ENCODE measurements at places on chromosomes 3 and 15.

DNA sequence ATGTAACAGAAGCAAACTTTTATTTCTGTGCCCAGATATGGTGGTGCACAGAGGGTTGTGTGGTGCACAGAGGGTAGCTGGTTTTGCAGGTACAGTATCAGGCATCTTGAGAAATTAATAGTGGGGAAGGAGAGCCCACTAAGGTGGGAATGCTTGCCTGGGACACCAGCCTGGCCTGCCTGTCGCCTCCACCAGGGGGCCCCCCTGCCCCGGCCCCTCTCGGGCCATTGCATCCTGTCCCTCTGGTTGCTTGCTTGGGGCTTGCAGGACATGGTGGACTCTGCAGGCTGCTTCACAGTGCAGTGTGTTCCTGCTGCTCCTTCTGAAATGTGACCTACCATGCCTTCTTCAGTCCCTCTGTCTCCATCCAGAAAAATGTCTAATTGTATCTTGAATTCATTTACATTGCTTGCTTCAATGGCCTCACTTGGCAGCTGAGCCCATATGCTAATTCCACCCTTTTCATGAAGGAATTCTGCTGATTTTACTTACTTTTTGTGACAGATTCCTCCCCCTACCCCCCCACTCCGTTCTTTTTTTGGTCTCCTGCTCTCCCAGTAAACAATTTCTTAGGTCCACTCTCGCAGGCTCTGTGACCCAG, 73.6 kb downstream of the EEFSEC start:
- no peak for DNase-seq

- DNase-seq = no peak
Measured at GRCh38 chr3:99549957-99550603, 88.3 kb upstream of the COL8A1 start.

GRCh38 chr3:60598671-60599070, 652.6 kb downstream of the FHIT start:
- no peak for DNase-seq

- no peak for DNase-seq
Measured at GRCh38 chr3:197800379-197800778, 9.3 kb downstream of the LRCH3 start.

DNA sequence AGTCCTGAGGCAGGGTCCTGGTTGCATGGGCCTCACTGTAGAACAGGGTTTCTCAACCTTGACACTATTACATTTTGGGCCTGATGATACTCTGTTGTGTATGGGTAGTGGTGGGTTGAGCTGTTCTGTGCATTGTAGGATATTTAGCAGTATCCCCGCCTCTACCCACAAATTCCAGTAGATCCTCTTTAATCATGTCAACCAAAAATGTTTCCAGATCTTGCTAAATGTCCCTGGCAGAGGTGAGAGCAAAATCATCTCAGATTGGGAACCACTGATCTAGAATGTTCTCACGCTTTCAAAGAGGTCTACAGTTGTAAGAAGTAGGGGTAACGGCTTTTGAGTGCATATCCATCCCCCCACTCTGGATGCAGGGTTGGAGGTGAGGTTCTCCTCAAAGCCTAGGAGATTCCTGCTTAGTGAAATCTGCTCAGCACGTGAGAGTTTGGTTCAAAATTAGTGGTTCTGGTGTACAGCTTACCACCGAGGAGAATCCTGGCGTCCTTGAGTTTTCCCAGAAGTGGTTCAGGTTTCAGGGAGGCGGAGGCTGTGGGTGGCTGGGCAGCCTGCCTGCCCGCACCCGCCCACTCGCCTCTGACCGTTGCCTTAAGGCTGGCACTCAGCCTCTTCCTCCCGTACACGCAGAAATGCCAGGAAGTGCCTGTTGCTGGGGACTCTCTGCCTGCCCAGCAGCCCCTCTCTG, 5.3 kb downstream of the ACVR2B start:
- DNase-seq = no peak

DNA sequence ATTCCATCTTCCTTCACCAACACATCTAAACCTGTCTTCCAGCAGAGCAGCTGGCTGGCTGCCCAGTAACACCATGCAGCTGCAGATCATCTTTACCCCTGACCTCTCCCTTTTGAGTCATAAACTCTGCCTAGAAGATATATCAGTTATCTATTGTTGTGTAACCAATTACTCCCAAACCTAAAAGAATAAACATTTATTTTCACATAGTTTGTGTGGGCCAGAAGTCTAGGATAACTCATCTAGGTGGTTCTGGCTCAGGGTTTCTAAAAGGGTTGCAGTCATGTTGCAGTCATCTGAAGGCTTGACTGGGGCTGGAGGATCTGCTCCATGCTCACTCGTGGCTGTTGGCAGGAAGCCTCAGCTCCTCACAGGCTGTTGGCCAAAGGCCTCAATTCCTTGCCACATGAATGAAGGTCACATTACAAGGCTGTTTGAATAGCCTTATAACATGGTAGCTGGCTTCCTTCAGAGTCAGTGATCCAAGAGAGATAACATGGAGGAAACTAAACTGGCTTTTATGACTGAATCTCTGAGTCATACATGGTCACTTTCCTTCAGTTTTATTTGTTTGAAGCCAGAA, 92.8 kb downstream of the GOLIM4 start:
- DNase-seq = no peak

DNA sequence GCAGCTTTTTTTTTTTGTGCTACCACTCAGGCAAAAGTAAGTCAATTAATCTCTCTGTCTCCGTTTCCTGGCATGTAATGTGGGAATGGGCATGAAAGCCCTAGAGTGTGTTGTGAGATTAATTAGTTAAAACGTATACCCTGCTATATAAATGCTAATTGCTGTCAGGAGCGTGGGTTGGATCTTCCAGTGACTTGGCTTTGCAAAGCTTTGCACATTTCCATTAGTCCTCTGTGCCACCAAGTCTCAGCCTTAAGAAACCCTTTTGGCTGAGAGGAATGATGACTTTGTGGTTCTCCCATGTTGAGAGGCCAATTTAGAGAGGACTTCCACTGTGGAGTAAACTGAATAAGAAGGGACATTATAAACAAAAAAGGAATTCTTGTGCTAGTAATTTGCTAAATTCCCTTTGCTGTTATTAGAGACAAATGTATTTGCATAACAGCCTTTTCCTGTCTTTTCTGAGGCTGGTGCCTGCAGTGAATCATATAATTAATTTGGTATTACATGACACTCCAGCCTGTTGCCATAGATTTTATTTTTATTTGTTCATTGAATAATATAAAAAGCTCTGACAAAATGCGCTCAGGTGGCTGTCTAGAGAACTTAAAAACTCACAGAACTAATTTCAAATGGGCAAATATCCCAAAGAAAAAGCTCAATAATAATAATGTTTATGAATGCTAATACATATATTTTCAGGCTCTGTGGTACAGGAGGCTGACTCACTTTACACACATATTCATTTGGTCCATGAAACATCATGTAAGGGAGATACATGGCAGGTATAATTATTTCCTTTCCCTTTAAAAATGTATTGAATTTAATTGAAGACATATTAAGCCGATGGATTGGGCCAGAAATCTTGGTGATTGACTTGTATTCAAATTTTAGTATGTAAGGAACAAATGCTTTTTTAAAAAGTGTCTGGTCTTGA, 82.7 kb downstream of the IL1RAP start:
- DNase-seq = no peak

DNA sequence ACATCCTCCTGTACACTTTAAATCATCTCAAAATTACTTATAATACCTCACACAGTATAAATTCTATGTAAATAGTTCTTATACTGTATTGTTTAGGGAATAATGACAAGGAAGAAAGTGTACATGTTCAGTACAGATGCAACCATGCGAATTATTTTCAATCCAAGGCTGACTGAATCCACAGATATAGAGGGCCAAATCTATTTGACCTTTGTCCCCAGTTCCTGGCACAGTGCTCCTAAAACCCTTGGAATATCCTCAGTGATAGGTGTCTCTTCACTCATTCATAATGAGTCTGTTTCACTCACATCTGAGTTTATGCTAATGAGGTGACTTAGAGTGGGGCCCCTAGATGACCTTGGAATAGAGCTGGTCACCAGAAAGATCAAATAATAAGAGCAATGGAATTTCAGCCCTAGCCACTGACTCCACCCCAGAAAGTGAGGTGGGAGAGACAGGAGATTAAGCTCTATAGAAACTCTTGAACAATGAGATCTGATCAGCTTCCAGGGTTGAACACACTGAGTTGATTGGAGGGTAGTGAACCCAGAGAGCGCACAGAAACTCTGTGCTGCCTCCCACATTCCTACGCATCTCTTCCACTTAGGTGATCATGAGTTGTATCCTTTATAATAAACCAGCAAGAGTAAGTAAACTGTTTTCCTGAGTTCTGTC, 65.3 kb downstream of the ADAM10 start:
- DNase-seq = no peak
